Fibroblast of lung (primary cell): ENCODE measurements at places on chromosomes 2 and 18. TPM values are rescaled to one million over a fixed set of nuclear protein-coding genes. Genes with fewer than 3 reads are reported as not detected.
A peak's percentile ranks its signal among the peaks of the same experiment; 100 is the strongest.

The ANKRD62 gene
- not detected in 2 replicates for polyA plus RNA-seq

DNA sequence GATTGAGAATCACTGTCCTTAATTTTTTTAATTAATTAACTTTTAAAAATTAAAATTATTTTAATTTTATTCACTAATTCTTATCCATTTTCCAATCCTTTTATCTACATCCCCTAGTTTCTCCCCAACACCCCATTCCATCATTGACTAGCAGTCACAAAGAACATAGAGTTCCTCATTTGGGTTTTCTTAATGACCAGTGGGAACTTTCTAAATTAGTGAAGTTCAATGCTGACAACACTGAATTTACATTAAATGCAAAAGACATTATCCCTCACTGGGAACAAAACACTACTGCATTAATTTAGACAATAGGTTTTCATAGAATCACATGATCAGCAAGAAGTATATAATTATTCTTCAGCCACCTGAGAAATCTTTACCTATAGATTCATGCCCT, 80.6 kb upstream of the GLS start:
- no peak for DNase-seq
- no peak overlapping the region for H3K4me3 ChIP-seq
- no peak overlapping the region for H3K27ac ChIP-seq
- H3K36me3 ChIP-seq: no peaks in the 10 kb centered on the region
- H3K4me1 ChIP-seq: no peaks in the 10 kb centered on the region

DNA sequence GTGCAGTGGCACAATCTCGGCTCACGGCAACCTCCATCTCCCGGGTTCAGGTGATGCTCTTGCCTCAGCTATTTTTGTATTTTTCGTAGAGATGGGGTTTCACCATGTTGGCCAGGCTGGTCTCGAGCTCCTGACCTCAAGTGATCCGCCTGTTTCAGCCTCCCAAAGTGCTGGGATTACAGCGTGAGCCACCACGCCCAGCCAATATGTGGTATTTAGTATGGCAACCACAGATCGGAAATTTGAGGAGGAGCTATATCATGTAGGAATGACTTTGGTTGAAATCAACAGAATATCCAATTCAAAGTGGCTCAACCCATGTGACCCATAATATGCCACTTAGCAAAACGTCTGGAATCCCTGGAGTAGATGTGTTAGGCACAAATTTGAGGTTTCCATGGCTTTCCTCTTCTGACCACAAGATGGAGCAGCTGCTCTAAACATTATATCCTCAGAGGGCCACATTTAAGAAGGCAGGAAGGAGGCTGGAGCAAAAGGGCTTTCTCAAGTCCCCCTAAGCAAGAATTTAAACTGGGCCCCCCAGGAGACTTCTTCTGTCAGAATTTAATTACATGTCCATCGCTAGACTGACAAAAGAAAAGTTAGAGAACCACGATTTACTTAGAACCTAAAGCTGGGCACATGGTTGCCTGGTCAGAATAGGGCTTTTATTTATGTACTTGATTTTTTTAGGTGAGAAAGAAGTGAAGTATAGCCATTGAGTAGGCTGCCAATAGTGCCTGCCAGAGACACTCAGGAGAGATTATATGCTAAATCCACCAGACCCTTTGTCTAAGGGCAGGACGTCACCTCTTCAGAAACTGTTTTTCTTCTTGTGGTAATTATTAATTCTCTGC, 49.6 kb upstream of the ITSN2 start:
- DNase-seq: peak; percentile 61
- no peak overlapping the region for H3K4me3 ChIP-seq

DNA sequence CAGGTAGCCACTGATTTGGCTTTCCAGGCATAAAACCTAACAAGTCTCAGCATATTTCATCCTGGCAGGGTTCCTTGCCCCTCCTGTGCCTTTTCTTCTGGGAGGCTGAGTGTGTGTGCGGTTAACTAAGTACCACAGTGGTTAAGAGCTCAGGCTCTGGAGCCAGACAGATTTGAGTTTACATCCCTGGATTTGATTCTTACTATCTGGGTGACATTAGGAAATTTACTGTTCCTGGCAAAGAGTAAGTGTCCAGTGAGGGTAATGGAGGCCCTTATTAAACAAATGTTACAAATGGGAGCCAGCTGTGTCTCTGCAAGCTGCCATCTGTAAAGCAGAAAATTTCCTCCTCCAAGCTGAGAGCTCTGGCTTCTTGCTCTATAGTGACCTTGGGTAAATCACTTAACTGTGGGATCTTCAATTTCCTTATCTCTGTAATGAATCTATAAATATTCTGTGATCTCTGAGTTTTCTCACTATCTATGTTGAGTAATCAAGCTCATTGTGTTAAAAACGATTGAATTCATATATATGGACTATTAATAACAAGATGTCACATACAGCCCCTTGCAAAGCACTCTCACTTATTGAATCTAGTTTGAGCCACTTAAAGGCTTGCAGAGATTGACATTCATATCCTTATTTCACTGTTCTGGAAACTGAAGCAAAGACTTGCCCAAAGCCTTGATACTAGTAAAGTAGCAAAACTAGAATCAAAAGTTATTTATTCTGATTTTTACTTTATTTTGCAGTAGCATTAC, 6.5 kb upstream of the COBLL1 start:
- H3K27ac ChIP-seq: no peak overlapping the region
- peaks cover 2% of the 10 kb centered on the region for H3K4me1 ChIP-seq
- DNase-seq: peak; percentile 16
- no peak overlapping the region for H3K4me3 ChIP-seq
- H3K36me3 ChIP-seq: no peaks in the 10 kb centered on the region

DNA sequence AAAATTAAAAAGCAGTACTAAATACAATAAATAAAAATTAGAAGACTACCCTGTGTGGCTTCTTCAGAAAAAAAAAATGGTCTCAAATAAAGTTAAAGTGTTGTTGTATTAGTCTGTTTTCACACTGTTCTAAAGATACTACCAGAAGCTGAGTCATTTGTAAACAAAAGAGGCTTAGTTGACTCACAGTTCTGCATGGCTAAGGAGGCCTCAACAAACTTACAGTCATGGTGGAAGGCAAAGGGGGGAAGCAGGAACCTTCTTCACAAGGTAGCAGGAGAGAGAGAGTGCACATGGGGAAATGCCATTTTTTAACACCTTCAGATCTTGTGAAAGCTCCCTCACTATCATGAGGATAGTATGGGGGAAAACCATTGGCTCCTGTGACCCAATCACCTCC, 612.8 kb downstream of the RNF144A start:
- peak; percentile 3 for DNase-seq
- H3K36me3 ChIP-seq: no peaks in the 10 kb centered on the region
- no peak overlapping the region for H3K27ac ChIP-seq

DNA sequence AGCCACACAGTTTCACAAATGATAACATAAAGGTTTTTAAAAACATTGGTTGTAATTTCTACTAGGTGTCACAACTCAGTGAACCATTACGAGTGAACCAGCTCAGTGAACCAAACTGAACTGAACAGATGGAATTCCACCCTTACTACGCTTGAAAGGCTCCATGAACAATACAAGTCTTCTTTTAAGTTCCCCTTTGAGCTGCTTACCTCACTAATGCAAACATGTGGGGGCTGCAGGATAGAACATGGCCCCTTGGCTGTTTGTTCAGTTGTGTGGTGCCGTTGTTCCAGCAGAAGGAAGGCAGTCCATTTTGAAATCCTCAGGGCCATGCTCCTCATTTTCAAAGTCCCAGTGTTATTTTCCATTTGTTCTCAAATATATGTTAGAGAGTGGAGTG, 30.7 kb upstream of the KLHL14 start:
- no peak overlapping the region for H3K4me3 ChIP-seq
- H3K4me1 ChIP-seq: no peaks in the 10 kb centered on the region
- no peak overlapping the region for H3K27ac ChIP-seq

DNA sequence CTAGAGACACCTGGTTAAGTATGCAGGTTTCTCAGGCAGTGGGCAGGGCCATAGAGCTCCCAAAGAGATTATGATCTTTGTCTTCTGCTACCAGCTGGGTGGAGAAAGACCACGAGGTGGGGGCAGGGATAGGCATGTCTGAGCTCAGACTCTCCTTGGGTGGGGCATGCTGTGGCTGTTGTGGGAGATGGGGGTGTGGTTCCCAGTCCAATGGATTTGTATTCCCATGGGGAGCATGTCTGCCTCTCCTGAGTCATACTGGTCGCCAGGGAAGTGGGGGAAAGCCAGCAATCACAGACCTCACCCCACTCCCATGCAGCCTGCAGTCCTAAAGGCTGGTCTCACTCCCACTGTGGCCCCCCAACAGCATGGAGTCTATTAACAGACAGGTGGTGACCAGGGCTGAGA, 31.4 kb upstream of the RHOB start:
- H3K4me3 ChIP-seq: no peak overlapping the region
- H3K27ac ChIP-seq: no peak overlapping the region
- H3K27me3 ChIP-seq: no peaks in the 10 kb centered on the region
- H3K36me3 ChIP-seq: no peaks in the 10 kb centered on the region

GRCh38 chr2:174868878-174869277, 104.6 kb upstream of the CHRNA1 start:
- DNase-seq: no peak
- H3K27ac ChIP-seq: no peak overlapping the region
- H3K27me3 ChIP-seq: no peaks in the 10 kb centered on the region
- no peaks in the 10 kb centered on the region for H3K36me3 ChIP-seq
- no peaks in the 10 kb centered on the region for H3K4me1 ChIP-seq

DNA sequence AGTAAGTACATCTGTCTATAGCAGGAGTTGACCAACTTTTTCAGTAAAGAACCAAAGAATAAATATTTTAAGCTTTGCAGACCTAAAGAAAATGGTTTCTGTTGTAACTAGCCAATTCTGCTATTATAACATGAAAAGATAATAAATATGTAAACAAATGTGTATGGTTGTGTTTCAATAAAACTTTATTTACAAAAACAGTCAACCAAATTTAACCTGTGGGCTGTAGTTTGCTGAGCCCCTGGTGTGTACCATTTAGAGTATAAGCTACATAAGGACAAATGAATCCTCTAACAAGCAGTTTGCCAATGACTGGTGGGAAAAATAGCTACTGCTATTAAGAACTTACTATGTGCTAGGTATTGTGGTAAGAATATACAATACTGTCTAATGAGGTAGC, 79.4 kb downstream of the MAIP1 start:
- no peaks in the 10 kb centered on the region for H3K36me3 ChIP-seq
- H3K27ac ChIP-seq: no peak overlapping the region
- H3K4me3 ChIP-seq: no peak overlapping the region
- no peaks in the 10 kb centered on the region for H3K4me1 ChIP-seq
- DNase-seq: no peak

DNA sequence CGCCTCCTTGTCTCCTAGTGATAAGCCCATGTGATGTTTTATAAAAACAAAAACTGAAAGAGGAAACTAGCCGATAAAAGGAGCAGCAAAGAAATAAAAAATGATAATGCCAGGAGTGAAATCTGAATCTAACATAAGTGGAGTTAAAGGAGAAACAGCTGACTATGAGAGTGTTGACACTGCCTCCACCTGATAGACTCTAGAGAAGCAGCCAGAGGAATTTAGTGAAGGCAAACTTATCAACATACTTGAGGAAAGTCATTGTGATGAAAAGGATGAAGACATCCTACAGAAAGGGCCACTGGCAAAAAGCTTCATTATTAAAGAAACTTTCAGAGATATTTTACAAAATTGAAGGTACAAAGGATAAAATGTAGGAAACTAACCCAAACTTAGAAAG, 1.9 kb downstream of the M1AP start:
- no peaks in the 10 kb centered on the region for H3K4me1 ChIP-seq
- no peak overlapping the region for H3K4me3 ChIP-seq
- no peak for DNase-seq
- no peak overlapping the region for H3K27ac ChIP-seq

GRCh38 chr2:10029875-10030223, 13.5 kb upstream of the KLF11 start:
- no peaks in the 10 kb centered on the region for H3K4me1 ChIP-seq
- H3K27ac ChIP-seq: no peak overlapping the region
- H3K4me3 ChIP-seq: no peak overlapping the region

DNA sequence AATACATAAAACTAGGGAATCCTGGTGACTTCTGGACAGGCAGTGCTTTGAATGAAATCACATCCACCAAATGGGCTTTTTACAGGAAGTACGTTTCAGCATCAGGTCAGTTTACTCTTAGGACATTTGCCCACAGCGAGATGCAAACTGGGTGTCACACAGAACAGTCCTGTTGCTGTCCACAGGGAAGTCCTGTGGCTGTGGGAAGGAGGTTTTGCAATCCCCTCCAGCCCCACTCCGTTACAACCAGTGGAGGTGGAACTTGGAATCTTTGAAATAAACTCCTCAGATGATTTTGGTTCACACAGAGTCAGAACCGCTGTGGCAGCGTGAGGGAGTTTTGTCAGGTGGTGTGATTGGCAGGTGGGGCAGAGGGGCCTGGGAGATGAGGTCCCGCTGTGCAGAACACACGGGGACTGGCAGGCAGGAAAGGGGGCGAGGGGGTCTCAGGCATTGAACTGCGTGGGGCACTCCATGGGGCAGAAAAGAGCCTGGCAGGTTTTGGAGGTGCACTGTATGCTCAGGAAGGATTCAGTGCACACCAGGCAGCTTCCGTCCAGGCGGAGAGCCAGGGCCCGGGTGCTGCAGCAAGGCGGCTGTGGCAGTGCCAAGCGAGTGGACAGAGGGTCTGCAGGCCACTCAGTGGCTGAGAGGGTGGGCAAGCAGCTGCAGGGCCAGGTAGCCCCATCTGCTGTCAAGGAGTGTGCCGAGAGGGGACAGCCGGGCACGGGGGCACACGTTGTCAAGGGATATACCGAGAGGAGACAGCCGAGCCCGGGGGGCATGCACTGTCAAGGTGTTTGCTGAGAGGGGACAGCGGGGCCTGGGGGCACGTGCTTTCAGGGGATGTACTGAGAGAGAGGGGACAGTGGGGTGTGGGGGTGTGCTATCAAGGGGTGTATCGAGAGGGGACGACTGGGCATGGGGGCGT, 148.7 kb downstream of the LDLRAD4 start:
- no peaks in the 10 kb centered on the region for H3K36me3 ChIP-seq
- H3K4me3 ChIP-seq: no peak overlapping the region
- H3K27ac ChIP-seq: no peak overlapping the region

DNA sequence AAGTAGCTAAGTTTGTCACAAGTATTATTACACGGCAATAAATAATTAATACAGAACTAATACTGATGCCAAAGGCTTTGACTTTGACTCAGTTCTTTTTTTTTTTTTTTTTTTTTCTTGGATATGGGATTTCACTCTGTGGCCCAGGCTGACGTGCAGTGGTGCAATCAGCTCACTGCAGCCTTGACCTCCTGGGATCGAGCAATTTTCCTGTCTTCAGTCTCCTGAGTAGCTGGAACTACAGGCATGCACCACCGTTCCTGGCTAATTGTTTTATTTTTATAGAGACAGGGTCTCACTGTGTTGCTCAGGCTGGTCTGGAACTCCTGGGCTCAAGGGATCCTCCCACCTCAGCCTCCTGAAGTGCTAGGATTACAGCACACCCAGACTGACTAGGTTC, 284.5 kb downstream of the SS18 start:
- no peaks in the 10 kb centered on the region for H3K27me3 ChIP-seq
- H3K27ac ChIP-seq: no peak overlapping the region
- H3K4me1 ChIP-seq: peaks cover 2% of the 10 kb centered on the region
- H3K4me3 ChIP-seq: no peak overlapping the region
- no peak for DNase-seq
